ENCODE measurements at places on chromosomes 7 and 10.

- DNase-seq: no peak
Observed at GRCh38 chr10:32972460-32972859, 14.4 kb upstream of the ITGB1 start.

DNA sequence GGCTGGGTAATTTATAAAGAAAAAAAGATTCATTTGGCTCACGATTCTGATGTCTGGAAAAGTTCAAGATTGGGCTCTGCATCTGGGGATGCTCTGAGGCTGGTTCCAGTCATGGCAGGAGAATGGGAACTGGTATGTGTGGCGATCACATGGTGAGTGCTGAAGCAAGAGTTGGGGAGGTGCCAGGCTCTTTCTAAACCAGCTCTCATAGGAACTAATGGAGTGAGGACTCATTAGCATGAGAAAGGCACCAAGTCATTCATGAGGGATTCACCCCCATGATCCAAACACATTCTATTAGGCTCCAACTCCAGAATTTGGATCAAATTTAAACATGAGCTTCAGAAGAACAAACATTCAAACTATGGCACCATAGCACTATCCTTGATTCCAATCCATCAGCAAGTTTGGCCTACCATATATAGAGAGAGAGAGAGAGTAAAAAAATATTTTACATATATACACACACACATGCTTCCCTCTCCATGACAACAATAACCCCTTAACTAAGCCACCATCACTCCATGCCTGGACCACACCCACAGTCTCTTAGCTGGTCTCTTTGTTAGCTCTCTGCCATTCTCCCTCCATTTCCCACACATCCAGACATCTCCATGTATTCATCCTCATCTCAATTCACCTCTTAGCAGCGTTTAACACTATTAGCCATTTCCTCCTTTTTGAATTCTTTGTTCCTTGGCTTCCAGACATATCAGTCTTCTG lies 57.9 kb downstream of the NPY start:
- no peak for DNase-seq

- no peak for DNase-seq
Observed at GRCh38 chr10:46037107-46037825, 6.8 kb upstream of the NCOA4 start.

DNA sequence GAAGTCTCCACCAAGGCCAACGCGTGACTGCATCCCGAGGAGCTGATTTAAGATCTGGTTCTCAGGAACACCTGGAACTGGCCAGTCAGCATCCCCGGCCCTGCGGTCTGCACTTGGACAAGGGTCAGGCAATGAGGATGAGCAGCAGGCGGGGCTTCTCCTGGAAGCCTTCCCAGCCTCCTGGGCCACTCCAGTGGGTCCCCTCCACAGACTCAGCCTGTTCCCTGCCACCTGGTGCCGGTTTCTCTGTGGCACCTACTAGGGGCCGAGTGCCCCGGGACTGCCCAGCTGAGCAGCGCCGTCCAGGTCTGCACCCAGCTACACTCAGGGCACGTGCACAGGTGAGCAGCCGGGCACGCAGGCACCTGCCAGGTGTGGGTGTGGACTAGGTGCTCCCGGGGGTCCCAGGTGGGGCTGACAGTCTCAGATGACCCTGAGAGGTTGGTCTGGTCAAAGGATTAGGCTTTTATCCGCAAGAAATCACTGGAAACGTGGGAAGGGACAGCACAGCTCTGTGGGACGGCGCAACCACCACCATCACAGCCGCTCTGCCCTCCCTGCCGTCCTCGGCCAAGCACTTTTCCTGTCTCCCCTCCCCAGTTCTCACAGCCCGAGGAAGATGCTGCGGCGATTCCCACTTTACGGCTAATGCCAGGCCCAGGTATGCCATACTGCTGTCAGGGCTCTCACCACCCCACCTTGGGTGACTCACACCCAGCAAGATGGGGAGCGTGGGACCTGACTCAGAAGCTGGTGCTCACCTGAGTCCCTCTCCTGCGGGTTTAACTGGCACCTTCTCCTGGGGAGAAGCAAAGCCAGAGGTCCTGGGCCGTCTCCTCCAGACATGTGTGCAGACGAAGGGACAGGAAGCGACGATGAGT lies 166.0 kb downstream of the RNF216 start:
- no peak for DNase-seq

GRCh38 chr10:93081834-93082233 lies 8.1 kb downstream of the CYP26A1 start:
- no peak for DNase-seq

GRCh38 chr10:131785121-131785460 lies 115.7 kb upstream of the PPP2R2D start:
- DNase-seq: no peak

GRCh38 chr10:110876000-110876399 lies 4.3 kb downstream of the PDCD4 start:
- no peak for DNase-seq

- no peak for DNase-seq
Observed at GRCh38 chr7:44652535-44652934, 46.1 kb downstream of the OGDH start.

- DNase-seq: no peak
Observed at GRCh38 chr10:130138479-130138866, 2.3 kb downstream of the GLRX3 start.

- no peak for DNase-seq
Observed at GRCh38 chr10:88004451-88004850, 141.0 kb downstream of the PTEN start.

GRCh38 chr7:46153951-46154787 lies 233.1 kb upstream of the IGFBP3 start:
- no peak for DNase-seq

GRCh38 chr10:78802866-78803265 lies 265.9 kb upstream of the ZMIZ1 start:
- DNase-seq: no peak

DNA sequence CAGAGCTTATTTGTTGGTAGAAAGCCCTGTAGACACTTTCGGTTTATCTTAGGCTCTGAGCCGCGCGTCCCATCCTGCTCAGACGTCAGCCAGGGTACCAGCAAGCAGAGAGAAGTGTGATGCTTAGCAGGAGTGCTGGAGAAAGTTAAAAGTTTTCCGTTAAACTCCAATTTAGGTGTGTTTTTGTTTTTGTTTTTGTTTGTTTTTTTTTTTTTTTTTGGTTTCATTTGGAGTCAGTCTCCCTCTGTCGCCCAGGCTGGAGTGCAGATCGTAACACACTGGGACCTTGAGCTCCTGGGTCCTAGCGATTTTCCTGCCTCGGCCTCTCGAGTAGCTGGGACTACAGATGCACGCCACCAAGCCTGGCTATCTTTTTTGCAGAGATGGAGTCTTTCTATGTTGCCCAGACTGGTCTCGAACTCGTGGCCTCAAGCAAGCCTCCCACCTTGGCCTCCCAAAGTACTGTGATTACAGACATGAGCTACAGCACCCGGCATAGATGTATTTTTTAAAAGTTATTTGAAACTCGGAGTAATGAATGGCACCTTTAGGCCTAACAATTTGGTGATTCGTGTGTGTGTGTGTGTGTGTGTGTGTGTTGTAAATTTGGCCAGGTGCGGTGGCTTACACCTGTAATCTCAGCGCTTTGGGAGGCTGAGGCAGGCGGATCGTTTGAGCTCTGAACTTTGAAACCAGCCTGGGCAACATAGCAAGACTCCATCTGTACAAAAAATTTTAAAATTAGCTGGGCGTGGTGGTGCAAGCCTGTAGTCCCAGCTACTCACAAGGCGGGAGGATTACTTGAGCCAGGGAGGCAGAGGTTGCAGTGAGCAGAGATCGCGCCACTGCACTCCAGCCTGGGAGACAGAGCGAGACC lies 1.3 kb upstream of the HIP1 start:
- no peak for DNase-seq

GRCh38 chr10:99497343-99498025 lies 35.3 kb upstream of the NKX2-3 start:
- DNase-seq: no peak

- no peak for DNase-seq
Observed at GRCh38 chr7:14850039-14850438, 52.5 kb downstream of the DGKB start.

GRCh38 chr10:45044290-45044689 lies 43.6 kb downstream of the ZNF22 start:
- DNase-seq: no peak

GRCh38 chr7:155741082-155741481 lies 71.2 kb downstream of the SHH start:
- no peak for DNase-seq

- no peak for DNase-seq
Observed at GRCh38 chr7:1040790-1041189, 3.6 kb upstream of the GPR146 start.

GRCh38 chr7:44972562-44972961 lies 6.3 kb downstream of the MYO1G start:
- no peak for DNase-seq

GRCh38 chr10:123655751-123656150 lies 10.4 kb upstream of the GPR26 start:
- DNase-seq: no peak

DNA sequence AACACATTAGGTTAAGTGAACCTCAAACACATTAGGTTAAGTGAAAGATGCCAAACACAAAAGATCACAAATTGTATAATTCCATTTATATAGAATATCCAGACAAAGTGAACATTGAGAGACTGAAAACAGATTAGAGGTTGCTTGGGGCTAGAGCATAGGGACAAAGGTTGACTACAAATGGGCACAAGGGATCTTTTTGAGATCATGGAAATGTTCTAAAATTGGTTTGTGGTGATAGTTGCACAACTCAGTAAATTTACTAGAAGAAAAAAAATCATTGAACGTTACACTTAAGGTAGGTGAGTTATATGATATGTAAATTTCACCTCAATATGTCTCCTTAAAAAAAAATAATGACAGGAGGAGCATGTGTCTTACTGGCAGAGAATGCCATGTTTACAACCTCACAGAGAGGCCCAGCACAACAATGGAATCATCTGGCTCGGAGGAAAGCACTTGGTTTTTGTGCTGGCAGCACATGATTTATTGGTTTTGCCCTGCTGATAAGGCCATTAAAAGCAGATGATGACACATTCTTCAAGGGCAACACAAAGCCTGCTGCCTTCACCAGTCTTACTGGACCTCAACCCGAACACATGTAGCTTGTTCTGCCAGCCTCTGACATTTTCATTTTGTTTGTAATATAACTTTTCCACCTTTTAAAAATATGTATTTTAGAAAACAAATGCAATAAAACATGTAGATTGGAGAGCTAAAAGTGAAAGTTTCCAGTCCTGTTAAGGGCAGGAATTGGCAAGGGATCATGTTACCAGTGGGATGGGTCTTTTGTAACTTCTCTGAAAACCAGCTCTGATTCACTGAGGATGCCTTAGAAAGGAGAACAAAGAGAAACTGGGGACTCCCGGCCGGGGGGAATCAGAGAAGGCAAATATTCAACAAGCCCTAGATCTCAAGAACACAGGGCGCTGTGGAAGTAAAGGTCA lies 11.9 kb upstream of the LMOD2 start:
- DNase-seq: no peak

- no peak for DNase-seq
Observed at GRCh38 chr10:28680358-28680752, 3.0 kb downstream of the BAMBI start.

DNA sequence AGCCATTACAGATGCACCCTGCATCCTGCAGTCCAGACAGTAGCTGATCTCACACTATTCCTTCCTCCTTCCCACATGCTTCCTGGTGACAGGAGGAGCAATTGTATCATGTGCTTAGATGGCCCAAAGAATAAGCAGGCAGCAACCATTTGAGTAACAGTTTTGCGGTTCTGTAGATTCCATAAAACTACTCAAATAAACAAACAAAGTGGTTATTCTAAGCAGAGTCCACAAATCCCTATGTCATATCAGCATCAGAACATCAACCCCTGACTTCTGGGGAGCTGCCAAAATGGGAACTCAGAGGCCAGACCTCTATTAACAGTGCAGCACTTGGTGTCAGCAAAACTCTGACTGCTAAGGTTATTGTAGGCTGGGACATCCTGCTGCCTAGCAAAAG lies 226.0 kb downstream of the SORCS1 start:
- DNase-seq: no peak

DNA sequence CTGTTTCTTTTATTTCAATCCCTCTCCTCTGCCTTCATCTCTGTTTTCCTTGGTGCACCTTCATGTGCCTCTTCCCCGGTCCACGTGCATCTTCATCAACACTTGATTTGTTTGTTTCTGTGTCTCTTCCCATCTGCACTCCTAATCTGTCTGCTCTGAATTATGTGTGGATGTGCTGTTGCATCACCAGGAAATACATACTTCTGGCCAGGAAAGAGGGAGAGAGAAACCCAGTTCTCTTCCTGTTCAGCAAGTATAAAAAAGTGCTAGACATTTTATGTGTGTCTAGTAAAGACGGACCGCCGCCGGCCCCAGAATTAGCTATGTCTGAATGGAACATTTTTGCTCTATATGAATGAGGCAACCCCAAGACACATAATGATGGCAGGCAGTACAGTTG lies 93.8 kb downstream of the CALD1 start:
- DNase-seq: no peak

DNA sequence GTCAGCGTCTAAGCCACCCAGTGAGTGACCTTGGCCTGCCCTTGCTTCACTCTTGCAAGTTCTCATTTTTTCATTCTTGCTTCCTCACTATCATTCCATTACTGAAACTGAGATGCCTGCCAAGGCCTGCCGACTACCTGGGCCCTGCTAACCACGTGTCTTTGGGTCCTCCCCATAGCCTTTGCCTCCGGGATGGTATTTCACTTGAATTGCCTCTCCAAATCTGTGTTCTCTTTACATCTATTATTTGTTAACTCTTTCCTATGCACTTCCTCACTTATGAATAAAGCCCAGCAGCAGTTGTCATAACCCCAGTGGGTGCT lies 234.6 kb downstream of the SNX10 start:
- DNase-seq: no peak

DNA sequence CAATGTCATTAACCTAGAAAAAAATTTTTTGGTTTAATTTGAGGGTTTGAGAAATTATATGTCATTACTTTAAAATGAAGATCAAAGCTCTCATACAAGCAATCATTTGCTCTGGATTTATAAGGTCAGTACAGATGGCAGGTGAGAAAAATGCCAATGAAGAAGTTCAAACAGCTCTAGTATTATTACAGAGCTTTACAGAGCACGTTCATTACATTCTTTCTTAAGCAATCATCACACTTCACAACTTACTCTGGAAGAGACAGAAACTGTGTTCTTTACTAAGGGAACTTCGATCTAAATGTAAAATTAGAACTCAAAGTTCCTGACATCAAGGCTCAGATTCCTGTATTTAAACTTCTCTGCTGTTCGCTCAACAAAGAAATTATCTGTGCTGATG lies 153.4 kb downstream of the ATE1 start:
- no peak for DNase-seq

DNA sequence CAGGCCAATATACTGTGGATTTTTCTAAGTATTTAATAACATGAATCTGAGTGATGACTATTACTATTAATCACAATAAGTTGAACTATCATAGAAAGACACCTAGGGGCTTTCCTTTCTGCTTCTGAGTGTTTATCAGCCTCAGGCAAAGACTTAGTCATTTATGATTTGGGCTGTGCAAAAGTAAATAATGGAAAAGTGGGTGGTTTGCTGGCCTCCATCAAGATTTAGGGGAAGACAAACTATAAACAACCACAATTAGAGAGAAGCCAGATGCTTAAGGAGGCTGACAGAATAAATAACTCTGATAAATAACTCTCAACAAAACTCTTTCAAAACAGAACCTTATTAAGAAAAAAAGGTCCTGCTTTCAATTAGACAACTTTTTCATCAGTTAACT lies 64.7 kb downstream of the MACC1 start:
- DNase-seq: no peak

- no peak for DNase-seq
Observed at GRCh38 chr10:128277267-128277840, 151.1 kb upstream of the MKI67 start.

Measured in activated CD4-positive, alpha-beta T cell treated with anti-CD3 and anti-CD28 coated beads, Interleukin-2, amount 50 U/mL, for 1 hour (primary cell).